ENCODE measurements at places on chromosomes 12 and 14.

DNA sequence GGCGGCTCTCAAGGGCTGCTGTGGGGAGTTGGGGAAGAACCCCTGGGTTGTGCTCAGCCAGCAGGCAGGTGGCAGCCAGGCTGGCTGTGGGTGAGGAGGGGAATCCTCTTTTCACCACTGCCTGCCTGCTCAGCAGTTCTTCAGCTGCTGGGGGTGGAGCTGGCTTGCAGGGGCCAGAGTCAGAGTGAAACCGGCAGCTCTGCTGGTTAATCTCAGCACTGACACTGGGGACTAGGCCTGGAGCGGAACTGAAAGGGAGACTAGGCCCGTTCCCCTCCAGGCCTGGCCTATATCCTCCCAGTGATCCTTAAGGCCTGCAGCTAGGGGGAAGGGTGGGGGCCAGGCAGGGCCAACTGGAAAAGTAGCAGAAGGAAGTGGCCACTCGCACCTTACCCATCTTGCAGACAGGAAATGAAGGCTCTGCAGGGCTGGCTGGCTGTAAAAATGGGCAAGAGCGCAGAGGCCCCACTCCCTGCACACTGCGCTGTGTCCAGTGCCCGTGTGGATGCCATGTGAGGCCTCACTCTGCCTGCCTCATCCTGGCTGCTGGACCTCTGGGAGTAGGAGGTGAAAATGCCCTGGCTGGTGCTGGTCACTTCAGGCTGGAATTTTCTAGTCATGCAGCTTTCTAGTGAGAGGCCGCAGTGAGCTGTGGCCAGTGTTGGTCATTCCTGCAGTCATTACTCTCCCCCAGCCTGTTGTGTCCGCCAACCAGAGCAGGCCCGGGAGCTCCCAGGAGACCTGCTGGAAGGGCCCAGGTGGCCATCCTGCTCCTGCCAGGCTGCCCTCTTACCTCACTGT is 39.4 kb downstream of the SH2B3 start:
- no peak for DNase-seq

- no peak for DNase-seq
Observed at GRCh38 chr12:9405886-9406563, 197.8 kb upstream of the PZP start.

GRCh38 chr14:21317398-21317797 is 37.5 kb downstream of the RPGRIP1 start:
- DNase-seq = no peak

DNA sequence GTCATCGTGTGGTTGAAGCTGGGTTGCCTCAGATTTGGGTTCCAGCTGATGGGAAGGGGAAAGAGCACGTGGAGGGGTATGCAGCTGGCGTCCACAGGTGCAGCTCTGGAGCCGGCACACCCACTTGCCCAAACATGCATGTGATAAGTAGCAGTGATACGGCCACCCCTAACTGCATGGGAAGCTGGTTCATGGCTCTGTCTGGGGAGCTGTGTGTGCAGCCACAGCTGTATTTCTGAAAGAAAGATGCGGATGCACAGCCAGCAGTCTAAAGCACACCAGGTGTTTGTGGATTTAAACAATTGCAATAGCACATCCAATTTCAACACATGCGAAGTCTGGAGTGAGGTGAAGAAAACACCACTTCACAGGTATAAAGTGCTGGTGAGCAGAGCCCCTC is 181.4 kb downstream of the EFCAB11 start:
- no peak for DNase-seq

DNA sequence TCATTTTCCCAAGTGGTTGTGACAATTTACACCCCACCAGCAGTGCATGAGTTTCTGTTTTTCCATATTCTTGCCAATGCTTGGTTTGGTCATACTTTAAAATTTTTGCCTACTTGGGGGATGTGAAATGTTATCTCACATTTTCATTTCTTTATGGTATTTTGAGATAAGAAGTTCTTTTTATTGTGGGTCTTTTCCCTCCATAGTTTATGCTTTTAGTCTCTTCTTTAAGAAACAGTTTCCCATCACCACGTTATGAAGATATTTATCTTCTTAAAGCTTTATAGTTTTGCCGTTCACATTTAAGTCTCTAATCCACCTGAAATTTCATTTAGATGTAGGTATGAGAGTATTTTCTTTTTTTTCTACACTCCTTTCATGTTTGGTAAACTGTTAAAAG is 95.7 kb downstream of the PPM1A start:
- DNase-seq = no peak

DNA sequence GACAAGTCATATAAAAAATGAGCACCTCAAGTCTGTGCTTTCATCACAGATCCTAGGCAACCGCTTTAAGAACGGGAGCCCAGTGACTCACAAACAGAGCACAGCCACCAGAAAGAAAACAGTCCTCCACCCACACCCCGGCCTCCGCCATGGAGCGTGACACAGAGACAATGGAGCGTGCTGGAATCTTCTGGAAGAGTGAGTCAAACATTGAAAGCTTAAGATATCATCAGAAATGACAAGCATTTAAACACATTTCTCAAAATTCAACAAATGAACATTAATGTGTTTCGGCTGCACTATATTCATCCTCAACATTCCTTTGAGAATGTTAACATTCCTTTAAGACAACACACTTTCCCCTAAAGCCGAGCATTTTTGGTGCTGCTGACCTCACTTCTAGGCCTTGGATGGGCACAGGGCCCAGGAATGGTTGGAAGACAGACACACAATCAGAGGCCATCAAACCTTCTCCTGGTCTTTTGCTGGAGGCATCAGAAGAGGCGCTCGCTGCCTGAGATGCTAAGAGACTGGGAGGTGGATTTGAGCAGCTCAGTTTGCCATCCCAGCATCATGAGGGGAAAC is 23.6 kb upstream of the TMEM132D start:
- DNase-seq = peak; percentile 81

DNA sequence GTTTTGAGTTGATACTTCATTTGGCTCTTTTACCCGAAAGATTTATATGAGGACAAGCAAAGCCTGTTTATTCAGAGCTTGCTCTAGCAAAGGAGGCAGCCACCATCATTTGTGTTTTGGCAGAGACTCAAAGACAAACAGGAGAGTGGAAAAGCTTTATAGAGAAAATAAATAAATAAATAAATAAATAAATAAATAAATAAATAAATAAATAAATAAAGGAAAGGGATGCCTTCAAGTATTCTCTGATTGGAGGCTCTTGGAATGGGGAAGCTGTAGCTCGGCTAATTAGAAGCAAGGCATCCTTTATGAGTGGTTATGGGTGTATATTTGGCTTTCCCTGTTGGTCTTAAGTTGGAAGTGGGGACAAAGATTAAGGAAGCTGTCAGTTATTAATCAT is 229.8 kb downstream of the RASSF9 start:
- DNase-seq = no peak
